Left lung (tissue), 14 donors: ENCODE measurements at places on chromosomes 3 and 15.

GRCh38 chr3:197305854-197306253 is 7.4 kb upstream of the DLG1 start:
- no peak for DNase-seq

- no peak for DNase-seq
These were observed 35.8 kb downstream of the GLDN start for GRCh38 chr15:51377038-51377786.

DNA sequence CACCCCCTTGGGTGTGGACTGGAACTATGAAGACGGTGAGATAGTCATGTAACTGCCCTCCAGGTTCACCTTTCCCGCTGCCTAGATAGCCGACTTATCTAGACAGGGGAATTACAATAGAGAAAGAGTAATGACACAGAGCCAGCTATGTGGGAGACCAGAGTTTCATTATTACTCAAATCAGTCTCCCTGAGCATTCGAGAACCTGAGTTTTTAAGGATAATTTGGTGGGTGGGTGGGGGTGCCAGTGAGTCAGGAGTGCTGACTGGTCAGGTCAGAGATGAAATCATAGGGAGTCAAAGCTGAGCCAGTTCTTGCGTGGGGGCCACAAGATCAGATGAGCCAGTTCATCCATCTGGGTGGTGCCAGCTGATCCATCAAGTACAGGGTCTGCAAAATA is 19.7 kb upstream of the DNAJC19 start:
- no peak for DNase-seq

DNA sequence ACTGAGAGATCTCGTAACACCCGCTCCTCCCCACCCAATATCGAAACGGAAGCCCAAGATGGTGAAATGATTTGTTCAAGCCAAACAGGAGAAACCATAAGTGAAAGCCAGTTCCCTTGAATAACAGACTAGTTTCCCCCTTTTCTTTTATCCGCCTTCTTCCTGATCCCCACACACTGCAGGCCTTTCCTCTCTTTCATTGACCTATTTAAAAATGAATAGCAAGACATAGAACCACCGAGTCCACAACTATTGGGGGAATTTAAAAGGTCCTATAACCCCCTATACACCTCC is 382 bp upstream of the COX17 start:
- no peak for DNase-seq

- no peak for DNase-seq
These were observed 12.6 kb downstream of the CEP152 start for GRCh38 chr15:48798319-48798718.

DNA sequence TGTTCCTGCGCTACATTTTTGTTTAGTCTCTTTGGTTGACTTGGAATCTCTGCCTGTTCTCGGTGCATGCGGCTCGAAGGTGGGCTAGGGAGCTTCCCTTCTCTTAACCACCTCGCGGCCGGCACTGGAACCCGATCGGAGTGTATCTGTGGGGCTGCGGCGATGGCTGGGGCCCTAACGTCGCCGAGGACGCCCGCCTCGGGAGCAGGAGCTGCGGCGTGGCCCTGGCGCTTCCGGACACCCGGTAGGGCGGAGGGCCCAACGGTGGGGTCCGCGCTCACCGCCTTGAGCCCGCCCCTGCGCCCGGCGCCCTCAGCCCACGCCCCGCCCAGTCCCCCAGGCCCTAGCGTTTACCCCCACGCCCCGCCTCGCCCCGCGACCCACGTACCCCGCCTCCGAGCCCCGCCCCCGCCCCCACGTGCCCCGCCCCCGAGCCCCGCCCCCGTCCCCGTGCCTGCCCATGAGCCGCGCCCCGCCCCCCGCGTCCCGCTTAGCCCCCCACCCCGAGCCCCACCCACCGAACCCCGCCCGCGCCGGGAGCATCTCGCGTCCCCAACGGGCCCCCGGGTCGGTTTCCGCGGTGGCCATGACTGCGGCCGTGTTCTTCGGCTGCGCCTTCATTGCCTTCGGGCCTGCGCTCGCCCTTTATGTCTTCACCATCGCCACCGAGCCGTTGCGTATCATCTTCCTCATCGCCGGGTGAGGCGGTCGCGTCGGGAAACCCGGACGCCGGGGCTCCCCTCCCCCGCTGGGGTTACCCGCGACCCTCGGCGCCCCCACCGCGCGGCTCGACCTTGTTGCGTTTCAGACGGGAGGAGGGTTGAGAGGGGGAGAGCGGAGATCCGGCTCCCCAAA is at the start of gene APH1B:
TSS of gene APH1B (plus strand) at position 568 of the 855 bp plus-strand sequence. CDS start at position 587, 19 bp downstream.
- DNase-seq, result peak; percentile 91

DNA sequence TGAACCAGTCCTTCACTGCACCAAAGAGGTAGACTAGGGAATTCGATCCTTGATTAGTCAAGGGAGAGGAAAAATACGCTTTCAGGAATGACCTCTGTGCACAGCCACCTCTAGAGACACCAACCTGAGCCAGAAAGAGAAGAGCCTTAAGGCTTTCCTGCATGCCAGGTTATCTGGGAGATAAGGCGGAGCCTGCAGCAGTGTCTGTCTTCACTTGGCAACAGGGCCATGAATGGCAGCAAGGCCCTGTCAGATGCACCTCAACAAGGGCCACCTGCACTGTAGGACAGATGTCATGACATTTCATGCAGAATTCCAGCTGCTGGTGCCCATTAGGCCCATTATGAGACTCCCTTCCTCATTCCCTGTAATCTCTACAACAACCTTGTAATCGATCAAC is 88.1 kb downstream of the MEX3B start:
- no peak for DNase-seq

- DNase-seq, result no peak
These were observed 58.4 kb downstream of the ILDR1 start for GRCh38 chr3:121963608-121964007.

- no peak for DNase-seq
These were observed 745.9 kb downstream of the ZBBX start for GRCh38 chr3:166634091-166634746.

DNA sequence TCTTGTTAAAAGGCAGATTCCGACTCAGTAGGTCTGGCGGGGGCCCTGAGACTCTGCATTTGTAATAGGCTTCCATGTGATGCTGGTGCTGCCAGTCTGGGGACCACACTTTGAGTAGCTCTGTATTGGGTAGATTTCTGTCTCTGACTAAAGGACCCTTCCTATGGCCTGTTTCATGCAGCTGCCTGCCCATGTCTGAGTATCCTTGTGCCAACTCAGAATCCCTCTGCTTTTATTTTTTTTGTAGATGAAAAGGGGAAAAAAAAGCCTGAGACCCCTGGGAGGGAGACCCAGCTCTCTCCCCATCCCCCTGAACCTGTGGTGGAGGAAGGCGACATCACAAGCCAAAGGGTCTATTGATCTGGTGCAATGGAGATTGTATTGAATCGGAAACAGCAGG is 81.9 kb downstream of the EBLN2 start:
- no peak for DNase-seq

GRCh38 chr3:151201051-151201730 is 1.8 kb downstream of the GPR171 start:
- no peak for DNase-seq

DNA sequence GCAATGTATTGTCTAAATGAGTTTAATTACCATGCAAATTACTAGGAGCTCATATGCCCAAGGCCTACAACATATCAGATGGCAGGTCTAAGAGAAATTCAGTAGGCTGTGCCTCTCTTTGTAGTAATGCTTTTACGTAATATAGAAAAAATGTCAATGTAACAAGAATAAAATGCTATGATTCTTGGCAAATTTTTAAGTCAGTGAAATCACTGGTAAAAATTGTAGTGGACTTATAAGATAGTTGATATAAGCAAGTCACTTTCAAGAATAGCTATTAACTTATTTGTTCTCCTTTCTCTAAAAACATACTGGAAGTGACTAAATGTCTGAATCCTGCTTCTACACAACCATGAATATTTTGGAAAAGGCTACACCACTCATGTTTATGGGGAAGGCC is 707.8 kb downstream of the TUSC7 start:
- no peak for DNase-seq

GRCh38 chr3:111610189-111610588 is 15.0 kb upstream of the ZBED2 start:
- DNase-seq, result no peak

DNA sequence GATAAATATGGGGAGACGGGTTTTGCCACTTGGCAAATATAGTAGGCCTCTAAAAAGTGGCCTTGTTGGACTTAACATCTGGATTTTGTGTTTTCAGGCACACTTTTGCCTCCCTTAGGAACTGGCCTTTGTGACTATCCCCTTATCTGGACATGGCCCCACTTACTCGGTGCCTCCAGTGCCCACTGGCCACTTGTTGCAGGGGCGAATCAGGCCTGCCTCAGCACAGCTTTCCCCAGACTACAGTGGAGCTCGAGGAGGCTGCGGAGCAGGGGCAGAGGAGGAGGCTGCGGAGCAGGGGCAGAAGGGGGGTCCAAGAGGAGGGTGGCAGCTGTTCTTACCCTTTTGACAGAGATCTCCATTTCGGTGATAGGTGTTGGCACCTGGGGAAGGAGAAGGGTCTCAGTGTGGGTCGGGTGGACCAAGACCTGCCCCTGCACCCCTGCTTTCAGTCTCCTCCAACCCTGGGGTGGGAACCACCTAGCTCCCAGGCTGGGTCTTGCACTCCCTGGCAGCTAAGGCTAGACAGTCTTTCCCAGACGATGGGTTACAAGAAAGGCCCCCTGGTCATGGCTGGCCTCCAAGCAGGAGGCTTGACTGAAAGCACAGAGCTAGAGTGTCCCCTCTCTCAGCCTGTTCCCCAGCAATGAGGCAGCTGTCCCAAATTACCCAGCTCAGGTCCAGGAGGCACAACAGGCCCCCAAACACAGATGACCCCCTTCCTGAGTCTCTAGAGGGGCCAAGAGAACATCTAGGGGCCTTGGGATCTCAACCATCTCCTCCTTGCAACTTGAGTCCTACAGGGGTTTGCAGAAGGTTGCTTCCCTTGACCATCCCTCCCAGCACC is 6.1 kb downstream of the SEMA3G start:
- DNase-seq, result no peak

GRCh38 chr3:108598375-108598774 is 8.9 kb downstream of the DZIP3 start:
- no peak for DNase-seq

DNA sequence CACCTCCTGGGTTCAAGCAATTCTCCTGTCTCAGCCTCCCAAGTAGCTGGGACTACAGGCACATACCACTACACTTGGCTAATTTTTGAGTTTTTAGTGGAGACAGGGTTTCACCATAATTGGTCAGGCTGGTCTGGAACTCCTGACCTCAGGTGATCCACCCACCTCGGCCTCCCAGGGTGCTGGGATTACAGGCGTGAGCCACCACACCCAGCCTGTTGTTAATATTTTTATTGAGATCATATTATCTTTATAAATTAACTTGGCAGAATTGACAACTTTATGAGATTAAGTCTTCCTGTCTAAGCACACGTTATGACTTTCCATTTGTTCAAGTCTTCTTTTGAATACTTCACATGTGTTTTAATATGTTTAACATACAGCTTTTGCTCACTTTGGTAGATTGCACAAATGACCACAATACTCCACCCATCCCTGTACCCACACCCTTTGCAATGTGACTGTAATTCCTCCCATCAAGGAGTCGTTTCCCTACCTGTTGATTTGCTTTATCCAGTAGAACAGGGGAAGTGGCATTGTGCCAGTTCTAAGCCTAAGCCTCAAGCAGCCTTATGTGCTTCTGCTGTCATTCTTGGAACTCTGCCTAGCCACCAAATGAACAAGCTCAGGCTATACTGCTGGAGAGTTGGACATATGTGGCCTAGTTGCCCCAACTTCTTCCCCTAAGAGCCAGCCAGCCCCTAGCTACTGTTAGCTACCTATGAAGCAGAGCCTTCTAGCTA is 8.2 kb downstream of the XYLB start:
- peak; percentile 44 for DNase-seq

DNA sequence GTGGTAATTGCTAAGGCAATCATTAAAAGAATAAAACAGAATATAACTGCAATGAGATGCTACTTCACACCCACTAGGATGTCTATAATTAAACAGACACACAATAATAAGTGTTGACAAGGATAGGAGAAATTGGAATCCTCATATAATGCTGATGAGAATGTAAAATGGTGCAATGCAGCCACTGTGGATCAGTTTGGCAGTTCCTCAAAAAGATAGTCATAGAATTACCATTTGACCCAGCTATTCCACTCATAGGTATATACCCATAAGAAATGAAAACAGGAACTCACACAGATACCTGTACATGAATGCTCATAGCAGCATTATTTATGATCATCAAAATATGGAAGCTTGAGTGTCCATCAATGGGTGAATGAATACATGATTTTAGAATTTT is 9.6 kb upstream of the RNF111 start:
- DNase-seq, result no peak

- no peak for DNase-seq
These were observed 38.8 kb upstream of the ARL14 start for GRCh38 chr3:160638184-160638583.

DNA sequence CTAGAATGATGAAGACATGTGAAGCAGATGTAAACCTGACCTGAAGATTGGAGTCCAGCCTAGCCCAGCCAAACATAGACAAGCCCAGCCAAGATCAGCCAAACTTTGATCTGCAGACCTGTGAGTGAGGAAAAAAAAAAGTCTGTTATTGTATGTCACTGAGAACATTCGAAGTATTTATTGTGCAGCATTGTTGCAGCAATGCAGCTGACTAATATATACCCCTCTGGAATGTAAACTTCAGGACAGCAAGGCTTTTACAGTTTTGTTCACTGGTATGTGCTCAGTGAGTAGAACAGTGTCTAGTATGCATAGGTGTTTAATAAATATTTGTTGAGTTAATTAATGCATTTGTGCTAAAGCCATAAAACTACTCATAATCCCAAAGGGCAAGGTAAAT is 23.4 kb downstream of the TMEM202 start:
- no peak for DNase-seq

- DNase-seq, result no peak
These were observed 41.2 kb downstream of the MYO5C start for GRCh38 chr15:52254391-52254790.

- no peak for DNase-seq
These were observed 67.2 kb downstream of the NCEH1 start for GRCh38 chr3:172643506-172644179.

DNA sequence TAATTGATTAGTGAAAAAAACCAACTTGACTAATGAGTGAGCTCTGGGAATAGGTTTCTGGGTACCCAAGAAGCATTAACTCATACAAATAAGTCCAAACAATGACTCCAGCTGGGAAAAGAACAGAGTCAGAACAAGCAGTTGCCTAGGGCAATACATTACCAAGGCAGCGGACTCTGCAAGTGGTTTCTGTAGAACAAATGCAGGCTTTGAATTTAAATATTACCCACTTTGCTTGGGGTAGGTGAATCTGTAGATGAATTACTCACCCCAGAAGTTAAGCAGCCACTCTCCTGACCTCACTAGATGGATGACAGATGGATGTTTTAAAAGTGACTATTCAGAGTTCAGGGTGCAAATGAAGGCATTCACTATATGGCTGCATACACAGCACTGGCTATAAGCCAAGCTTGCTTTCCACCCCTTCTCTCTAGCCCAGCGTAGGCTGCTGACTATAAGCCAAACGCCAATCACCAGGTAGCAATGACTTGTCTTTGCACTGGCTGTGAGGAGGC is 73.1 kb upstream of the BHLHE40 start:
- DNase-seq, result no peak
